Right renal cortex interstitium (tissue), 3 donors: ENCODE measurements at places on chromosomes 16 and 17. TPM values are rescaled to one million over a fixed set of nuclear protein-coding genes. Genes with fewer than 3 reads are reported as not detected.

- no peak for DNase-seq
These were observed 1406.0 kb upstream of the CDH8 start for GRCh38 chr16:63442246-63442645.

DNA sequence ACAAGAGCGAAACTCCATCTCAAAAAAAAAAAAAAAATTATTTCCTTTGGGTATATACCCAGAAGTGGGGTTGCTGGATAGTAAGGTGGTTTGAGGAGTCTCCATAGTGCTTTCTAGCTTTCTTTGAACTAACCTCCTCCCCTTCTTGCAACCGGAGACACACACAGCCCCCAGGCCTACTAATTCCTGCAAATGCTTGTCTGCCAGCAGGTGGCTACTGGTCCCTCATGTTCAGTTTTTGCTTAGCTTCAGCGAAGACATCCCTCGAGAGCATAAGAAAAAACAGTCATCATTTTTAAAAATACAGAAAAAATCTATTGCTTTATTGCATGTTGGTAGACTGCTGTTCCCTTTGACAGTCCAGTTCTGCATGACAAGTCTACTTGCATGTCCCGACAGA lies 439.0 kb downstream of the UTP18 start:
- DNase-seq = no peak

- DNase-seq = no peak
These were observed 31.5 kb downstream of the KCNJ16 start for GRCh38 chr17:70106551-70106950.

DNA sequence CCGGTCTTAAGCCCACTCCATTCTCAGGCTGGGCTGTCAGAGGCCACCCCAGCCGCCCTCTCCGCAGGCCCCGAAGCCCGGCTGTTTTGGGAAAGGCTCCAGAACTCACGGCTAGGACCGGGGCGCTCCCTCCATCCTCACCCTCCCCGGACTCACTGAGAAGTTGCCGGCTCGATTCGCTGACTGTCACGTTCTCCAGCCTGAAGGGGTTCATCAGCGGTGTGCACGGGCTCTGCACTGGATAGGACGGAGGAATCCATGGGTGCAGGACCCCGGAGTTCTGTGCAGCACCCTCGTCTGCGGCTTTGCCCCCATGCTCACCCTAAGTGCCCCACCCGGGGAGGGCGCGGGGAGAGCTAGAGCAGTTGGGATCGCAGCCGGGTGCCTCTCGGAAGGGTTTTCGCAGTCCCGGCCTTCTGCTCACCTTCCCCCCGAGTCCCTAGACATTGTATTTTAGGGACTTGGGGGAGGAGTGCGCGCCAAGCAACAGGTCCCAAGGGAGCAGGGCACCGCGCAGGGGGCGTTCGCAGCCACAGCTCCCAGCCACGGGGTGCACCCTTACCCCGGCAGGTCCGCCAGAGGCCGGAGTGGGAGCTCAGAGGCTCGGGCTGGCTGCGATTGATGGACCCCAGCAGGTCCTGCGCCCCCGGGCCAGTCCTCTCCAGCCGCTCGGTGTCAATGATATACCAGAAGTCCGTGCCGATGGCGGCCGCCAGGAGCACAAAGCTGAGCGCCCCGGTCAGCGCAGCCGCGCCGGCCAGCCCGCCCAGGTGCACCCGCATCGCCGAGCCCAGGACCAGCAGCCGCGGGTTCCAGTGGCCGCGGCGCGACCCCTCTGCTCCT lies 1.0 kb downstream of the TMEM114 start:
- no peak for DNase-seq

- DNase-seq = no peak
These were observed 22.2 kb upstream of the TOX3 start for GRCh38 chr16:52568983-52569690.

- no peak for DNase-seq
These were observed 5.4 kb downstream of the PDE6G start for GRCh38 chr17:81650951-81651350.

GRCh38 chr16:62548095-62548494 lies 511.9 kb upstream of the CDH8 start:
- no peak for DNase-seq

- DNase-seq = no peak
These were observed 20.2 kb downstream of the TMEM186 start for GRCh38 chr16:8777217-8777616.

GRCh38 chr17:49891271-49891670 lies 43.4 kb upstream of the TAC4 start:
- DNase-seq = no peak

The HCRT gene
- polyA plus RNA-seq = not detected

The TBC1D3H gene
- not detected for polyA plus RNA-seq

The WFDC1 gene
- 2.7 TPM for polyA plus RNA-seq

The CCL1 gene
- not detected for polyA plus RNA-seq

The CNTNAP1 gene
- polyA plus RNA-seq = 7.0 TPM

The TBC1D3G gene
- polyA plus RNA-seq = not detected

The ABCA3 gene
- 4.3 TPM for polyA plus RNA-seq
